ENCODE measurements at places on chromosomes 6 and 20. TPM values are rescaled to one million over a fixed set of nuclear protein-coding genes. Genes with fewer than 3 reads are reported as not detected.

The TCP11 gene
- not detected for total RNA-seq

The SYNDIG1 gene
- total RNA-seq = not detected

The RCAN2 gene
- total RNA-seq = 0.09 TPM

The FOXF2 gene
- 31.2 TPM for total RNA-seq

The GPLD1 gene
- total RNA-seq = under 0.01 TPM
